ENCODE measurements at places on chromosomes 7 and 10. TPM values are rescaled to one million over a fixed set of nuclear protein-coding genes. Genes with fewer than 3 reads are reported as not detected.

DNA sequence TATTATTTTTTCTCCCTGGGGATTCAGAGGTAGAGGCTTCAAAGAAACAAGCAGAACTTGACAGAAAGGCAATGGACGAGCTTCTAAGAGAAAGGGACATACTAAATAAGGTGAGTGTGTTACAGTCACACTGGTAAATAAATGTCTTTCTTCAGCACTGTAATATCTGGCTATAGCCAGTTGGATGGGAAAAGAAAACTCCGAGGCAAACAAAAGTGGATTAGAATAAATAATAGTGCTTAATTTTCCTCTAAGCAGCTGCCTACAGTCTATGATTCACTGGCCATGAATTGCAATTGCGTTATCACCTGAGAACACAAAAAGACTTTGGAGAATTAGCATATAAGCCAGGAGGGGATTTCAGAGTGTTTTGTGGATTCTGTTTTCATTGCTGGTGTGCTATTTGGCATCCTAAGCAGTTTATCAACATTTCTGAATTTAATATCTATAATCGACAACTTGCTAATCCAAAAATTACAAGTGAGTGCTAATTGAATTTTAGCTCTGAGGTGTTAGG, 23.2 kb downstream of the CFAP58 start:
- DNase-seq = no peak

Gene THNSL1
- total RNA-seq = 0.64 TPM

DNA sequence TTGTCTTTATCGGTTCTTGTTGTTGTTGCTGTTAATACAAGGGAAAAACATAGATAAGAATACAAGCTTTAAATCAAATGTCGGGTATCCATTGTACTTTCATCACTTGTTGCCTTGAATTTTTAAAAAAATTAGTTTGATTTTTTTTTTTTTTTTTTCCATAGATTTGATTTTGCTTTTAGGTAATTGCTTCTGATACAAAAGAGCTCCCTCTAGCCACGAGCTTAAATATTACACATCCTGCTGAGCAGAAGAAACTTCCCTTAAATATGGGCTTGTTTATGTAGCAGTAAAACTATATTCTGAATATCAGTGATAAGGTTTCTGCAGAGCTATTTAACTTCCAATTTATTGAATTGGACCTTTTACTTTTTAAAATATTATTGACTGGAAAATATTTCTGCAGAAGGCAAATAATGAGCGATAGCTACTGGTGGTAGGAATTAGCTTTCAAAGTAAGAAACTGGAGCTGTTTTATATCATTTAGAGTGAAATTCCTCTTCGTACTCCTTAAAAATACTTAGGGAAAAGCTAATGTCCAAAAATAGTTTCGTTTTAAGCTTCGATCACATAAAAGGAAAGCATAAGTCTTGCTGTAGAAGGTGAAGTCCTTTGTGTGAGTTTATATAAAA, 216.9 kb downstream of the POLR1F start:
- DNase-seq = no peak

Gene RNF32
- 0.32 TPM for total RNA-seq

- DNase-seq = no peak
Observed at GRCh38 chr10:132006966-132007365, 25.2 kb upstream of the BNIP3 start.

Gene LRRC4
- total RNA-seq = 0.43 TPM

Gene IL2RA
- total RNA-seq = not detected
